ENCODE measurements at places on chromosomes 2 and 18.

GRCh38 chr2:158142568-158143332, 41.1 kb downstream of the UPP2 start:
- DNase-seq: no peak

DNA sequence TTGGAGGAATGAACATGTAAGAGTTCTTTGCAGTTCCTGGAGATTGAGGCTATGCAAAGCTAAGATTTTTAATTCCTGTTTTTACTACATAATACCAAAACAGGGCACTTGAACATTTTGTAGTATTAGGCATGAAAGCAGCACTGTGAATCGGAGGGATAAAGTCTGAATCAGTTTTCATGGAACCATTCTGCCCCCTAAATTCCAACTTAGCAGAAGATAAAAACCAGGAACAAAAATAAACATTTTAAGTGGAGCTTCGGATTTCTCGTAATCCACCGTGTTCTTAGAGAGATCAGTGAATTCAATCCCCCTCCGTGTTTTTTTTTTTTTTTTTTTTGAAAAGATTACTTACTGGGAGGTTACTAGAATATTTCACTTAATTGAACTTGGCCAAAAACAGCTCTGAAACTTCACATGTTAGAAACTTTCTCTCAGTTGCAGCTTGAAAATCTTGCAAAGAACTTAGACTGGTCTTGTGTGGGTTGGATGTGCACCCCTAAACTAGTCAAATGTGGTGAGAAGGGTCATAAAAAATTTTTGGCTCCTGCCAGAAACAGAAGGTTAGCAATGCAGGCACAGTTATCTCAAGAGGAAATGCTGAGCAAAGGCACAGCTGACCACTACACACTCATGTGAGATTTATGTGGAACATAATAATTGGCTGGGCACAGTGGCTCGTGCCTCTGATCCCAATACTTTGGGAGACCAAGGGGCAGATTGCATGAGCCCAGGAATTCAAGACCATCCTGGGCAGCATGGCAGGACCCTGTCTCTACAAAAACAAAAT, 145.4 kb upstream of the RNF152 start:
- DNase-seq: no peak

DNA sequence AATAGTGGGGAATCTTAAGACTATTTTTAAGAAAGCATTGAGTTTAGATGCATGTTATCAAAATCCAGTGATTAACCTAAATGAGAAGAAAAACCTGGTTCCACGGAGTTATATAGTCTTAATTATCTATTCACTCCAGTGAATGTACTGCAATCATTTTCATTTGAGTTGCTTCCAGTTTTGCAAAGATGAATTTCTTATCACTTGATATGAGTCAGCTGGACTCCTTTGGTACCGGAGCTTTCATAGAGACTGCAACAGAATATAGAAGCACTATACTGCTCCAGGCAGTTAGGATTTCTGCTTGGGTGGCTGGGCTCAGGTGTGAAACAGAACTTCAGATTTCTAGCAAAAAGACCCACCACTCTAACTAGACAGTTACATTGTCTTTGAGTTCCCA, 92.2 kb upstream of the NFU1 start:
- DNase-seq: no peak

GRCh38 chr2:3491306-3491705, 28.0 kb downstream of the ADI1 start:
- peak; percentile 39 for DNase-seq

DNA sequence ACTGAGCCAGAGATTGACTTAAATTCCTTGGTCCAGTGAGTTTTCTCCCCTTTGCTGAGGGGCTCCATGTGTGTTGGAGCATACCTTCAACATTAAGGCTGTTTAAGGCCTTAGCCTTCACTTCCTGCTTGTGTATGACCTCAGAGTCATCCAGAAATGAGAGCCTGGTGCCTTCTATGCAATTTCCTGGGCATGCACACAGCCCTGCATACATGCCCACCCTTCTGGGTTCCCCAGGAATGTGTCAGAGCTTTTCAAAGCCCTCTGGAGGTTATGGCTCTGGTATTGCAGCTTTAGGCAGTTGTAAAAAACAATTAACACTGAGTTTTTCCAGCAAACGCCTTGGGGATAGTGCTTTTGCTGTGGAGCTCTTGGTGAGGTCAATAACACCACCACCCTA, 16.7 kb downstream of the IL1R1 start:
- DNase-seq: no peak

DNA sequence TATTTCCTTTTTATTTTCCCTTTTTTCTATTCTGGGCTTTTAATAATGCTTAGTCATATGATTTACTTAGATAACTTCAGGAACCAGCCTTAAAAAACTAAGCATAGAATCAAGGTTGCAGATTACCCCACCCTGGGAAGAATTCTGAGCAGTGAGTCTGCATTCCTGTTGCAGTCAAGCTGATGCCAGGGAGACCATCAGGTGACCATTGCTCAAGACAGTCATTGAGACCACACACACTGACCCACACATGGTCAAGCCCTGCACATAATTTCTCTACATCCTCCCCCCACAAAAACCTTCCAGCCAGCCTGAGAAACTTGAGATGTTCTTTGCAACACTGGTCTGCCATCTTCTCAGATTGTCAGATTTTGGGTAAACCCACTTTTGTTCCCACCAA, 83.9 kb downstream of the SH3YL1 start:
- no peak for DNase-seq

GRCh38 chr18:56043641-56044061, 455.7 kb upstream of the TCF4 start:
- no peak for DNase-seq

DNA sequence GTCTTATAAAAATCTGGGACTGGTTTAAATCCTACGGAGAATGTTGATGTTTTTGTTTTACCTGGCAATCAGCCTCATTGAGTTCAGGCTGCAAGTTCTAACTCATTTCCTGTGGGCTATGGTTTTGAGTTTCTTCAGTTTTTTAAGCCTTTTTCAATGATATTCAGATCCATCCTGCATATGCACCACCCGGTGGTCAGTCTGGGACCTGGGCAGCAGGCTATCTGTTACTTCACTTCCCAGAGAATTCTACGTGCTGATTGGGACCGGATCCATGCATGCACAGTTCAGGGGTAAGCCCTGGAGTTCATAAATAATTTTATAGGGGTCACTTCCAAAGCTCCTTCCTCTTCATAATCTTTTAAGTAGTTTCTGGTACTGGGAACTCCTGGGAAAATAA, 339.2 kb upstream of the HNRNPA3 start:
- DNase-seq: no peak

DNA sequence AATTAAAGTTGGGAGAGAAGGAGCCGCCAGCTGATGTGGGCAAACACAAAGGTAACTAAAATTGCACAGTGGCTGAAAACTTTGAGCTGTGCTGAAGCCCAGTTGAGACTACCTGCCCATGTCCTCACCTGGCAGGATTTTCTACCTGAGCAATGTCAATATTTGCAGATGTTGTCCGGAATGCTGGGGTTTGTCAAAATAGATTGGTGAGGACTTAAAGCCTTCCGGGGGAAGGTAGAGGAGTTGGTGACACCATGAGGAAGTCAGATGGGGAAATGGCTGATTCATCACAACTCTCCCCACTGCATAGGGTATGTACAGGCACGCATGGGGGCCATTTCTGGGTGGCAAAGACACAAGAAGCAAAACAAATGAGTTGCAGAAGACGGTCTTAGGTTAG, 114.9 kb downstream of the ALK start:
- DNase-seq: no peak

DNA sequence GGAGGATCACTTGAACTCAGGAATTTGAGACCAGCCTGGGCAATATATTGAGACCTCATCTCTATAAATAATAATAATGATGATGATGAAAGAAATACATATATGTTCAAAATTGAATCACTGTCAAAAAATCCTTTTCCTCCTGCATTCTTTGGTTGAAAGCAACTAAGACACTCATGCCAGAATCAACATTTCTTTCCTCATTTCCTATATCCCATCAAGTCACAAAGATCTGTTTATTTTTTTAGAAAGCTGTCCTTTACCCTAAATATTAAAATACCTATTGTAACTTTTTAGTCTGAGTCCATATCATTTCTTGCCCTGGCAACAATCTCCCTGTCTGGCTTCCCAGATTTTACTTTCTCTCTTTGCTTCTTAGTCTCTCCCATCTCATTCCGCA, 31.8 kb upstream of the PPP4R3B start:
- DNase-seq: no peak

- peak; percentile 78 for DNase-seq
These were observed 87.8 kb upstream of the BCL2L11 start for GRCh38 chr2:111032721-111033429.

DNA sequence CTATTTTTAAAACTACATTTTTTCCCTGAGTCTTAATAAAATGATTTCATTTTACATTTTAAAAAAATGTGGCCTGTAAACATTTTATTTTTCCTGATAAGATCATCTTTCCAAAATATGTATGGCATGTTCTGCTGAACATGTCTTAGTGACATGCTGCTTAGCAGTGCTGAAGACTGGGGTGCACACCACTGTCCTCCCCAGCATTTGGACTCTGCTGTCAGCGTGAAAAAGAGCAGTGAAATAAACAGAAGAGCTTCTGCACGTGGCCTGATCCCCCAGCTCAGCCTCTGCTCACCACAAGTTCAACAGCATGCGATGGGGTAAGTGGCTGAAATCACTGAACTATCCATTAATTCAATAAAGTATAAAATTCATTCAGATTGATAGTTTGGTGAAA, 81.6 kb upstream of the ZNF521 start:
- no peak for DNase-seq

- no peak for DNase-seq
These were observed 86.0 kb downstream of the TACR1 start for GRCh38 chr2:75113231-75113869.

DNA sequence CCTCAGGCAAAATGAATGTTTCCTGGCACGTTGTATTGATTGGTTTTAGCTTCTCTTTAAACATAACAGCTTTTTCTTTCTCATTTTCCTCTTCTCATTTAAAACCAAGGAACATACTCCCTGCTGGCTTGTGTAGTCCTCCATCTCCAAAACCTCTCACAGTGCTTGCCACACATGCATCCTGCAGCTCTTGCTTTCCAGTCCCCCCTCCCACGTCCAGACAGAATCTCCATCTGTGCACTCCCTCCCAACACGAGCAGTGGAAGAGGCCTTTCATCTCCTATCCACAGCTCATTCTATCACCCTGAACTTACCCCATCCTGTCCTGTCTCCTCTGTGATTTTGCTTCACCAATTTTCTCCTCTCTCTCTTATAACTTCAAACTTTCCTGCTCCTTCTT, 99.6 kb upstream of the THSD7B start:
- no peak for DNase-seq

DNA sequence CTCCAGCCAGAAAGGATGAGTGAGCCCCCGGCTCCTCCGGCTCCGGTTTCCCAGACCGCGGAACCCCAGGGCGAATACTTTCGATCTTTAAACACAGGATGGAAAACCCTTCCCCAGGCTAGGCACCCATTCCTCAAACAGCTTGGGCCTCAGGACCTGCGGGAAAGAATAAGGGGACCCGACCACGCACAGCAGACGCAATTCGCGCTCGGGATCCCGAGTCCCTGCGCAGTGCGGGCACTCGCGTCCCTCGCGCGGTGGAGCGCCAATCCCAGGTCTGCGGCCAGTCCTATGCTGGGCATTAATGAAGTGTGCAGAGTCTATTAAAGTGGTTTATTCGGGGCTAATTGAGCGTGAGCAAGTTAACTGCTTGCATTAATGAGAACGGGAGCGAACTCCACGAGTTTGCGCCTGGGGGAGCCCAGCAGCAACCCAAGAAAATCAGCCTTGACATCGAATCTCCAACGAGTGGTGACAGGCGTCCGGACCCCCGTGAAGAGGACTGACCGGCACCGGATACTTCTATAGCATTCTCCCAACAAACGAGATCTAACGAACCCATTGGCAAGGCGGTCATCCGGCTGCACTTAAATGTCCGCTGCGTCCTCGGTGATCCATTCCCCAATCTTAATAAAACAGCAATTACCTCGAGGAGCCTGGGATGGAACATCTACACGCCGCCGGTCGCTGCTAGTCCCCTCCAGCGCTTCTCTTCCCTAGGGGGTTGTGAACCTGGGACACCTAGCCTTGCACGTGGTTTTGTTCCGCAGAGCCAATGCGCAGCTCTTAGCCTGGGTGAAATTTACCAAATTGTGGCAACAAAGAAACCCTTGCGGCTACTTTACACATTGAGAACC, 1.6 kb downstream of the OSR1 start:
- no peak for DNase-seq

DNA sequence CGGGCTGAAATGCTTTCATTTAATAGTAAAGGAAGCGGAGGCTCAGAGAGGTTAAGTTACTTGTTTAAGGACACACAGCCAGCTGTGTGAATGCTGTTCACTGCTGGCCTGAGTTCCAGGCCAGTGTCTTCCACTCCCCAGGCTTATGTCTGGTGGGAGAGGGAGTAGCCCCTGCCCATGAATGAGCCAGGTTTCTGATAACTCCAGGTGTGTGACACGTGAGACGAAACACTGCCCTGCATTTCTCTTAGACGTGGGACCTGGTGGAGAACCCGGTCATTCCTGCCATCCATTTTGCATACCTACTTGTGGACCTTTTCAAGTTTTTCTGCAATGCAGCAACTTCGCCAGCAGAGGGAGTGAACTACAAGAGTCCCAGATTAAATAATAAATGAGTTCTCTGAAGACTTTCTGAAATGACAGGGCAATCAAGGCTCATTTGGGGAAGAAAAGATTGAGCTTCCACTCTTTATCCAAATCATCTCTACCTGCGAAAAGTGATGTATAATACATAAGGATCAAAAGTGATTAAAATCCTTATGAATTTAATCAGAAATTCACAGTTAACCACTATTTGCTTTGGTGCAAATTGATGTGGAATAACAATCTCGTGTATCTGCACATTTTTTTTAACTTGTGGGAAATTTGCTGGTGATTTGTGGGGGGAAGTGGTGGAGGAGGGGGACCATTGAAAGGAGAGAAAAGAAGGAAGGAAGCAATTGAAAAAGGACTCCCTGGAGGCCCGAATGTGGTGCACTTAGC, 79.4 kb upstream of the ASB18 start:
- DNase-seq: no peak

GRCh38 chr18:22932885-22933205, 283 bp upstream of the RBBP8 start:
- DNase-seq: no peak

DNA sequence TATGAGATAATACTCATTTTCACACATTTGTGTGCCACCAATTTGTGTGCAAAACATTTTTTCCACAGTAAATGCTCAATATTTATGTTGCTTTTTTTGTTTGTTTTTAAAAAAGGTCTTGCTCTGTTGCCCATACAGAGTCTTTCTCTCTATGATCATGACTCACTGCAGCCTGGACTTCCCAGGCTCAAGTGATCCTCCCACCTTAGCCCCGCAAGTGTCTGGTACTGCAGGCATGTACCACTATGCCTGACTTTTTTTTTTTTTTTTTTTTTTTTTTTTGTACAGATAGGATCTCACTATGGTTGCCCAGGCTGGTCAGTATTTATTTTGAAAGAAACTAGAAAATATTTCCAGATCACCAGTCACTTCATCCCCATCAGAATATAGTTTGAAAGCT, 297.8 kb upstream of the GYPC start:
- DNase-seq: no peak

GRCh38 chr2:85132397-85132796, 795 bp upstream of the TCF7L1 start:
- DNase-seq: no peak

DNA sequence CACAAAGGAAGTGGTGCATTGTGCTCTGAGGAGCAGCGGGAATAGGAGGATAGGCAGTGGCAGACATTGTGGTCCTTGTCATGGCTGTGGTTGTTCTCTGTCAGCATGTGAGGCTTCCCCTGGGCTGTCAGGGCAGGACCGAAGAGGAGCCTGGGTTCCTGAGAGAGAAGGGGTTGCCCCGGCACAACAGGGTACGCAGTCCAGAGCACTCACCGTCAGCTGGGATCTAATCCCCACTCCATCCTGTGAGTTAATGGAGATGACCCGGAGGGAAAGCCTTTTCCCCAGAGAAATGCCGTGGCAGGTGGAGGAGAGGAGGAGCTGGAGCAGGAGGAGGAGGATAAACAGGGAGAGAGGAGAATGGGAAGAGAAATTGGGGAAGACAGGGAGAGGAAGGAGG, 396.7 kb upstream of the HS6ST1 start:
- peak; percentile 53 for DNase-seq
